Vagina (tissue), 2 donors: ENCODE measurements at places on chromosomes 12 and 14. TPM values are rescaled to one million over a fixed set of nuclear protein-coding genes. Genes with fewer than 3 reads are reported as not detected.

Gene ATP5F1B
- total RNA-seq: 405 TPM

Gene RNASE1
- 174 TPM for total RNA-seq

Gene CABP1
- total RNA-seq: 0.49 TPM

DNA sequence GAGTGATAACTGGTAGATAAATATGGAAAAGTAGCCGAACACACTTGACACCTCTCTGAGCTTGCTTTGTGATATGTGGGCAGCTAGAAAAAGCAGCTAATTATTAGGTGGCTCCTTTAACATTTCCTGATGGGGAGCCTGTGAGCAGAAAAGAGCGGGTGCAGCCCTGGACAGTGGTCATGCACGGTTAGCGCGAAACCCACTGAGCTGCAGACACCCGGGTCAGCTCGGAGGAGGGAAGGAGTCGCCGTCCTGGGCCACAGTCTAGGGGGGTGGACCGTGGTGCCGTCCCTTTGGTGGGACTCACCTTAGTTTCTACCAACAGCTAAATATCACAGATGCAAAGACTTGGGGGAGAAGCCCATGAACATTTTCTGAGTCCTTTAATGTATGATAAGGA lies 6.6 kb downstream of the COA8 start:
- peaks cover 54% of the 10 kb centered on the region for H3K4me1 ChIP-seq
- DNase-seq: no peak
- no peak overlapping the region for H3K27ac ChIP-seq
- no peak overlapping the region for H3K4me3 ChIP-seq

DNA sequence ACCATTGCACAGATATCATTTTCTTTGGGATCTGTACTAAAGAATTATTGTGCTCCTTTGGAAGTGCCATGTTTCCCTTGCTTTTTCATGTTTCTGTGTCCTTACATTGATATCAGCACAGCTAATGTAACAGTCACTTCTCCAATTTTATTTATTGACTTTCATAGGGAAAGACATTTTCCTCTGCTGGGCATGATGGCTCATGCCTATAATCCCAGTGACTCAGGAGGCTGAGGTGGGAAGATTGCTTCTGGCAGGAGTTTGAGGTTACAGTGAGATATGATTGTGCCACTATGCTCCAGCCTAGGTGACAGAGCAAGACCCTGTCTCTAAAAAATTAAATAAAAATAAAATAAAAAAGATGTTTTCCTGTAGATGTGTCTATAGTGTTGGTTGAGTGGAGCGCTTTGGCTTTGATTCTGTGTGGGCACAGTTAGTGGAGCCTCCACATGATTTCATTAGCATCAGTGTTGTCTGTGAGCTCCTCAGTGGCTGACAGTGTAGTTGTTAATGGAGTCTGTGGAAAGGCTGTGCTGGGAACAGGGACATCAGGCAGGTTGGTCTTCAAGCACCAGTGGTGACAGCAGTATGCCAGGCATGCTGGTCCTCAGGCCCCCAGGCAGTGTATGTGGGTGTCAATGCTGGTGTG lies 7.4 kb downstream of the OAS2 start:
- H3K36me3 ChIP-seq: no peaks in the 10 kb centered on the region
- no peak overlapping the region for H3K27ac ChIP-seq
- no peak overlapping the region for H3K4me3 ChIP-seq

DNA sequence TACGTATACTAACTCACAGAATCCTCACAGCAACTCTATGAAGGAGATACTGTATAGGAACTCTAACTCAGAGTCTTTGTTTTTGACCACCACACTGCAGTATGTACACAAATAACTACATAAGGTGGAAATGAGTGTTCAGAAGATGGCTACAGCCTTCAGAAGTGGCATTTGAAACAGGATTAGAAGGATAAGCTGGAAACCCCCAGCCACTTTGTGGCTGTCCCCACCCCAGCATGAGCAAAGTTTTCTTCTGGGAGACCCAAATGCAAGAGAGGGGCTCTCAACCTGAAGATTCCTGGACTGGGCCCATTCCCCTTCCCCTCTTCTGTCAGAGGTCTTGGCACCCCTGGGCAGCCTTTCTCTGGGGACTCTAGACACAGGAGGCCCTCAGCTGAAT lies 43.2 kb upstream of the PNMA1 start:
- H3K4me1 ChIP-seq: peaks cover 88% of the 10 kb centered on the region
- H3K27me3 ChIP-seq: no peaks in the 10 kb centered on the region
- DNase-seq: no peak
- H3K27ac ChIP-seq: peak overlapping the region; percentile 98

- H3K4me1 ChIP-seq: no peaks in the 10 kb centered on the region
- no peaks in the 10 kb centered on the region for H3K27me3 ChIP-seq
- peak overlapping the region; percentile 76 for H3K4me3 ChIP-seq
- peak overlapping the region; percentile 94 for H3K27ac ChIP-seq
These were observed 3.1 kb downstream of the LRFN5 start for GRCh38 chr14:41609704-41610183.

DNA sequence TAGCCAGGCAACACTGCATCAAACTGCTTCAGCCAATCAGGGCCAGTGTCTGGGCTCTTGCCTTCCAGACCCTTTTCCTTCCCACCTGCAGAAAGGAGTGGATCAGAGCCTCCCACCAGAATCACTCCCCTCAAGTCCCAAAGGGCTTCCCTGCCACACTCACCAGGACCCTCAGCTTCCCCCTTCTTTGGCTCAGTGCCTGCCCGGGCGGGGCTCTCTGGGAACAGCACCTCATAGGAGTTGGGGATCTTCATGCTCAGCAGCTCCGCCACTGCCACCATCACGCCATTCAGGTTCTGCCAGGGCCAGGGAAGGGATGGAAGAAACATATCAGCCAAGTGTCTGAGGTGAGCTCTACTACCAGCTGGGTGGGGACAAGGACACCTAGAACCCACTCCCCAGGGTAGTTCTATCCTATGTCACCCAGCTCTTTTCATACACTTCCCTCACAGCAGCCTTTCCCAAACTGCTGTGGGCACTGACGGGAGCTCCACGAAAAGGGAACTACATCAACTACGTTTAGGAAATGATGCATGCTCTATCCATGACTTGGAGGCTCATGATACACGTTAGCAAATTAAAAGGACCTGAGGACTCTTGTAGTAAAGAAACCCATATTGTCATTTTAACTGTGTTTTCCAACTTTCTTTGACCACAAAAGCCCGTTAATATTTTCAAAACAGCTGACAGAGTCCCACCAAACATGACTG lies 9.4 kb upstream of the PRKAG1 start:
- H3K4me3 ChIP-seq: no peak overlapping the region
- no peak for DNase-seq
- no peaks in the 10 kb centered on the region for H3K36me3 ChIP-seq
- H3K27ac ChIP-seq: no peak overlapping the region
- no peaks in the 10 kb centered on the region for H3K27me3 ChIP-seq

- H3K27ac ChIP-seq: no peak overlapping the region
- H3K4me3 ChIP-seq: no peak overlapping the region
- H3K4me1 ChIP-seq: peaks cover 5% of the 10 kb centered on the region
- no peak for DNase-seq
These were observed 15.8 kb downstream of the ITPR2 start for GRCh38 chr12:26817183-26817591.

- peaks cover 24% of the 10 kb centered on the region for H3K4me1 ChIP-seq
- no peaks in the 10 kb centered on the region for H3K27me3 ChIP-seq
- no peak for DNase-seq
- no peak overlapping the region for H3K4me3 ChIP-seq
These were observed 22.4 kb upstream of the EIF2B2 start for GRCh38 chr14:74980398-74980730.

GRCh38 chr12:25866586-25867378 lies 91.7 kb upstream of the RASSF8 start:
- no peak overlapping the region for H3K4me3 ChIP-seq
- no peak overlapping the region for H3K27ac ChIP-seq
- H3K4me1 ChIP-seq: no peaks in the 10 kb centered on the region
- no peak for DNase-seq
